CMK (cell line): ENCODE measurements at places on chromosomes 16 and 17.

- DNase-seq = no peak
Measured at GRCh38 chr16:2511128-2511800, 2.5 kb upstream of the ATP6V0C start.

- no peak for DNase-seq
Measured at GRCh38 chr17:34762078-34762477, 182.7 kb downstream of the TMEM132E start.

GRCh38 chr16:67926181-67926750 is 5.4 kb downstream of the CTRL start:
- DNase-seq = no peak

DNA sequence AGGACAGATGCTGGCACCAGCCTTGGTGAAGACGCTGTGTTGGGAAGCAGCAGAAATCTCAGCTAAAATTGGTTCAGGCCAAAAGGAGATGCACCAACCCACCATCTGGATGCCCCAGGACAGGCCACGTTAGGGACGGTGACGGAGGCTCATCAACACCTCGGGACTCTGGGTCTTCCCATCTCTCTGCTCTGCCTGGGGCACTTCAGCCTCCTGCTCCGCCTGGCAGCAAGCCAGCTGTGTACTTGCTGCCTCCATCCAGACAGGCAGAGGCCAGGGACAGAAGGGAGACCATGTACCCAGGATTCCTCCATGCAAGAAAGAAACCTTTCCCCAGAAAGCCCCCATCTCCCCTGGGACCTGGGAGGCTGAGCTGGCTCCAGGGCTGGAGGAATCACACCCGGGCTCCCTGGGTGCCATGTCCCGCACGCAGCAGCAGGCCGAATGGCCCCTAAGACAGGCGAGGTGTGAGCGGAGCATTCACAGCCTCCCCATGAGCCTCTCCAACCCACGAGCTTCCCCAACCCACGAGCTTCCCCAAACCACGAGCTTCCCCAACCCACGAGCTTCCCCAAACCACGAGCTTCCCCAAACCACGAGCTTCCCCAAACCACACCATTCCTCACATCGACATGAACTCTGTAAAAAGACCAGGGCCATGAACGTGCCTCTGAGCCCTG is 274.5 kb downstream of the C16orf95 start:
- no peak for DNase-seq

GRCh38 chr16:10178080-10178479 is 4.1 kb downstream of the GRIN2A start:
- DNase-seq = no peak

DNA sequence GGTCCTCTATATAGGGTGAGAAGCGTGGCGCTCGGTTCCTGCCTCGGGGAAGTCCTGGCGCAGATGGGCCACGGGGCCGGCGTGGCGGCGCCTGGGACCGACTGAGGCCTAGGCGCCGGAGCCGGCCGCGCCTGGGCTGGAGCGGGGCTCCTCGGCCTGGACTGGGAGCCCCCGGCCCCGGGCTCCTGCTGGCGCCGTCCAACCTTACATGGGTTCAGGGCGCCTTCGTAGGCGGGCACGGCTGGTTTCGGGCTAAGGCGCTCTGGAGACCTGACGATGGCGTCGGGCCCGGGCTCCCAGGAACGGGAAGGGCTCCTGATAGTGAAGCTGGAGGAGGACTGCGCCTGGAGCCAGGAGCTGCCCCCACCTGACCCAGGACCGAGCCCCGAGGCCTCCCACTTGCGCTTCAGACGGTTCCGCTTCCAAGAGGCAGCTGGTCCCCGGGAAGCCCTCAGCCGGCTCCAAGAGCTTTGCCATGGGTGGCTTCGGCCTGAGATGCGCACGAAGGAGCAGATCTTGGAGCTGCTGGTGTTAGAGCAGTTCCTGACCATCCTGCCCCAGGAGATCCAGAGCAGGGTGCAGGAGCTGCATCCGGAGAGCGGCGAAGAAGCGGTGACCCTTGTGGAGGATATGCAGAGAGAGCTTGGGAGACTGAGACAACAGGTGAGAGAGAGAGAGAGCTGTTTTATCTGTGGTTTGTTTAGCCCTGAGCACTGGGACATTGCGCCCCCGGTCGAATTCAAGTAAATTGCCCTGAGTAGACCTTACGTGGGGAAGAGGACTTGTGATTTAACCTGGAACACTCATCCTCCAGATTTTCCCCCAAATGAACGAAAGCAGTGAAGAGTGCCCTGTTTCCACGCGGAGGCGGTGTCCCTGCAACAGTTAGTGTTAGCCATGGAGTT is 504 bp downstream of the ZNF263 start:
- DNase-seq = no peak

DNA sequence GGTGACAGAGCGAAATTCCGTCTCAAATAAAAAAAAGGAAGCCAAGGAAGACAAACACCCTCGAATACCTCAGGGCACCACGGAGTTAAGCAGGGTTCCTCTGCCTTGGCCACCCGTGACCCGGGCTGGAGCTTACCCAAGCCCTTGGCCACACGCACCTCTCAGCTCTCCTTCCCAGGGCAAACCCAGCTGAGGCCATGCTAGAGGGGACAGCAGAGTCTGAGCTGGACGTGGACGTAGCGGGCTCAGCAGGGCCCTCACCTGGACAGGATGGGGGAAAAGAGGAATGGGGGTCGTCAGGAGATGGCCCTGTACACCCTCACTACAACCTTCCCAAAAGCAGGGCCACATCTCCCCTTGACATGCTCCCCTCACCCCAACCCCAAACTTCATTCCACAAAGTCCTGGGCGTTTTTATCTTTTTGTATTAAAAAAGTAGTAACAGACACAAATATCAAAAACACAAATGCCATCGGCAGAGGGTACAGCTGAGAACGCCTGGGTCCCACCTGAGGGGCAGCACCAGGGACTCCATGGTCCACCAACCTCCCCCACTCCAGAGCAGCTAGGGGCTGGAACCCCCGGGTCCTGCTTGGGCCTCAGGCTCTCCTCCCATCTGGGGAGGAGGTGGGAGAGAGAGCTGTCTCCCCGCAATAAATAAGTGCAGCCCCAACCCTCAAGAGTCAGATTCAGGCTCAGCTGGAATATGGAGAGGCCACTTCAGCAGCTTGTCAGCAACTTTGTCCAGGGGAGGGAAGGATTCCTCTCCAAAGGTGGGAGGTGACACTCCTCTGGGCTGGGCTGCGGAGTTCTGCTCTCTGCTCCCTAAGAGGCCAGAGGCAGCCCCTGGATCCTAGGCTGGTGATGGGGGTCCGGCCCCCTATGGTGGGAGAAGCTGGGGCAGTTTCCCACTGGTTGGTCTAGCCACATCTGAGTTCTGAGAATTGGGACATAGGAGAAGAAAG is 11.9 kb downstream of the PER1 start:
- DNase-seq = no peak

DNA sequence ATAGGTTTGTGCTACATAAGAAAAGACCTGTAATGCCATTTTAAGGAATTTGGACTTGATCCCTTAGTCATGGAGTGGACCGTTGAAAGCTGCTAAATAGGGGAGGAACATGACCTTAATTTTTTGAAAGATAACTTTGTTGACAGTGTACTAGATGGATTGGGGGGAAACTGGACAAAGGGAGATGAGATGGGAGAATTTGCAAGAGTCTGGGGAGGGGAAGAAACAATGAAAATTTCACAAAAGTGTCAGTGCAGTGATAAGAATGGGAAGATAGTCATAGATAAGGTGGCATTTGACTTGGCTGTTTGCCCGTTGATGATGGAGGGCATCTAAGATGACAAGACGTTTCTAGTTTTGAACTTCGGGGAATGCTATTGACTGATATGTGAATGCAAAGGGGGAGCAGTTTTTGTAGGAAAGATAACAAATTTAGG is 22.3 kb upstream of the KRT10 start:
- DNase-seq = no peak
